ENCODE measurements at places on chromosomes 4 and X.

DNA sequence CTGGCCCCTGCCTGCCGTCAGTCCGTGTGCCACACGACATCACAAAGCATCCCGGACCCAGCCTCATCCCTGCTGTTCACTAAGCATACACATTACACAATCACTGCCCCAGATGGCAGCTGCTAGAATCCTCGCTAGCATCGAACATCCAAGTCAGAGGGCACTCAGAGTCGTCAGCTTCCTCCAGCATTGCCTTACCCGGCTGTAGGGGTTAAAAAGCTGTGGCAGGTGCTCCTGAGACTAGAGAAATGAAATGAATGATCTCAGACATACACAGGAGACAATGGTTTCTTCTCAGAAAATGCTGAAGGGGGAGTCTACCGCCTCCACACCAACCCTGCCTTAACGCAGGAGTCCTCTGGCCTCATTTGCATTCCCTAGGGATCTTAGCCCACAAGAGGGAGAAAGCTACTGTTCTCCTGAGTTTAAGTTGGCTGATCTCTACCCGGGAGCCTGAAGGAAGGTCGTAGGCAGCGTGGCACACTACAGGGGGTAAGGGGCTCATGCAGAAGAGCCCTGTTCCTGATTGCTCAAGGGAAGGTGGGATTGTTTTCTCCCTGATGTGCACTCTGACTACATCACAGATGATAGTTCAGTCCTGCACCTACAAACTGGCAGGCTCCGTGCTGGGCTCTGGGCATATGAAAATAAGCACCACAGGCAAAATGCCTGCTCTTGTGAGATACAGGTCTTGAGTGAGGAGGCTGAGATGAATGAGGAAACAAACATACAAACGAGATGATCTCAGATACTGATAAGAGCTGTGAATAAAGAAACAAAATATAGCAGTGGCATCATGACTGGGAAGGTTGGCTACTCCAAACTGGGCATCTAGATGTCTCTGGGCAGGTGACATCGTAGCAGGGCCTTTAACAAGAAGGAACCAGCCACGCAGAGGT, 2.6 kb upstream of the KIAA0232 start:
- no peak for DNase-seq

- DNase-seq = no peak
Observed at GRCh38 chrX:68411729-68412128, 21.6 kb downstream of the OPHN1 start.

- DNase-seq = no peak
Observed at GRCh38 chrX:72180539-72180938, 1.0 kb upstream of the PIN4 start.

DNA sequence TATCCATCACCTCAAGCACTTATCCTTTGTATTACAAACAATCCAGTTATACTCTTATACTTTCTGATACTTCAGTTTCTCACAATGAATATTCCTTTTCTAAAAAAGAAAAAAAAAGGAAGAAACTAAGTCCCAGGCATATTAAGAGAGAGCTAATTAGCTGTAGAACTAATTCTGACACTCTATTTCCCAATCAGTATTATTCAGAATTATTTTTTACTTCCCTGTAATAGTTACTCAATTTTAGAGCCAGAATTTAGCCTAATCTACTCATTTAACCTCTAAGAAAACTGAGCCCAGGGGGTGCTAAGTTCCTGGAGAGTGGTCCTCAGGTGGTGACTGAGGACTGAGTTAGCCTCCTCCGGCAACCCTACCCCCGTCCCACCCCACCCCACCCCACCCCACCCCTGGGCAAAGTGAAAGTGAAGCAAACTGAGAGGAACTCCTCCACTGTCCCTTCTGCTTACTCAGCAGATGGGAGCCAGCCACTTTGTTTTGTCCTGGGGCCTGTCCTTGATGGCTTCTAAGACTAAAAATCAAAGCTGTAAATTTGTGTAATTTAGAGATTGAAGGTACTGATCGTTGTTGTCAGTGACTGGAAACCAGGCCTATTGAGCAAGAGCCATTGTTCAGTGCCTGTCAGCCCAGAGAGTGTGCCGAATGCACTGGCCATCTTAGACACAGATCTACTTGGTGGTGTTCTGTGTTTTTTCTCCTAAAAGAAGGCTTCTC, 162.1 kb downstream of the CBR4 start:
- DNase-seq = no peak

DNA sequence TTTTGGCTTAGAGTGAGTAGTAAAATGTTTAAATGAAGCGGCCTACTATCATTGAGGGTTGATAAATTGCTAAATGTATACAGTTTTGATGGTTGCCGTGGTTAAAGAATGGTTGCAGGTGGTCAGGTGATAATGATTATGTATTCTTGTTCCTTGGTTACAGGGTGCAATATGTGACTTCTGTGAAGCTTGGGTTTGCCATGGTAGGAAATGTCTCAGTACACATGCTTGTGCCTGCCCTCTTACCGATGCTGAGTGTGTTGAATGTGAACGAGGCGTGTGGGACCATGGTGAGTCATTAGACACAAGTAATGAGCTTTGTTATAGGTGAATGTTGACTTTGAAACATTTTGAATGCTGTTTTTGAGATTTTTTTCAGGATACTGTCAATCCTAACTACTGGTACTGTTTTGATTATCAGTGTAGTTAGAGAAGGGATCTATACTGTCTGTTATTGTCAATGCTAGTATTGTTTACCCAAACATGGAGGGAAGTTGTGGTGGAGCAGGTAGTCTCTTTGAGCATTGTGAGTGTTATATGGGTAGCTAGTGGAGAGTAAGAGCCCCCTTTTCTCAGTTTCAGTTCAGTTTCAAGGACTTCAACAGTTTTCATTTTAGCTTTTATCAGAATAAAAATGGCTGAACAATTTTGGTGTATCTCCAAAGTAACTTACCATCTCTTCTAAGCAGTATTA, 8.9 kb downstream of the ZNF330 start:
- no peak for DNase-seq

- DNase-seq = no peak
Observed at GRCh38 chr4:71550220-71551165, 211.7 kb downstream of the SLC4A4 start.

DNA sequence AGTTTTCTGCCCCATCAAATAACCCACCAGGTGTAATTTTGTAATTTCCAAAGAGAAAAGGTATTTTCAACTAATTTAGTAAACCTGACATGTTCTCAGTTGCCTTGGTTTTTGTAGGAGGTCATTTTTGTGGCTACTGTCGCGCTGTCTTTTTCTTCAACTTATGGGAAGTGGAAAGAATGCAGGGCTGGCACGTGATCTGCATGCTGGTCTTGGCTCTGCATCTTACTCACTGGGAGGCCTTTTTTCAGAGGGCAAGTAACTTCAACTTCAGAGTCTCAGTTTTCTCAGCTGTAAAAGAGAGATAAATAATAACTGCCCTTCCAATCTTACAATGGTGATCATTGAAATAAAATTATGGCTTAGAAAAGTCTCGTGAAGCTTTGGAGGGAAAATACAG, 109.9 kb upstream of the SMIM10 start:
- no peak for DNase-seq

GRCh38 chr4:147019091-147019490, 73.4 kb upstream of the TTC29 start:
- peak; percentile 55 for DNase-seq

DNA sequence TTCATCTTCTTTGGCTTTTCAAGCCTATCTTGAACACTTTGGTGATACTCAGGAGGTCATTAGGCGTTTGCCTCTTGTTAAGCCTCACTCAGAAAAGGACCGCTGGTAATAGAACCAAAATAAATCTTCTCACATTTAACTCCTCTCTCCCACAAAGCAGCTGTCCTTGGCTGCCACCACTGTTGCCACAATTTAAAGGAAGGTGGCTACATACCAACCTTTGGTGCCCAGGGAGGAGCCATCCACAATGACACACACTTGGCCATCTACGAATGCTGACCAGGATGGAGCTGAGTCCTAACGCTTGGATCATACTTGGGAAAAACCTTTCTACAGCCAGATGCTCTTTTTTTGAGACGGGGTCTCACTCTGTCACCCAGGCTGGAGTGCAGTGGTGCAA, 210.2 kb downstream of the HS6ST2 start:
- DNase-seq = no peak

DNA sequence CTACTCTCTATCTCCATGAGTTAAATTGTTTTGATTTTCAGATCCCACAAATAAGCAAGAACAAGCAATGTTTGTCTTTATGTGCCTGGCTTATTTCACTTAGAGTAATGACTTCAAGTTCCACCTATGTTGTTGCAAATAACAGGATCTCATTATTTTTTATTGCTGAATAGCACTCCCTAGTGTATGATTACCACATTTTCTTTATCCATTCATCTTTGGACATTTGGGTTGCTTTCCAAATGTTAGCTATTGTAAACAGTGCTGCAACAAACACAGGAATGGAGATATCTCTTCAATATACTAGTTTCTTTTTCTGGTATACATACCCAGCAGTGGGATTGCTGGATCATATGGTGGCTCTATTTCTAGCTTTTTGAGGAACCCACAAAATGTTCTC, 136.0 kb downstream of the SLITRK2 start:
- DNase-seq = no peak

GRCh38 chrX:28189011-28189410, 207.8 kb upstream of the DCAF8L1 start:
- DNase-seq = no peak

DNA sequence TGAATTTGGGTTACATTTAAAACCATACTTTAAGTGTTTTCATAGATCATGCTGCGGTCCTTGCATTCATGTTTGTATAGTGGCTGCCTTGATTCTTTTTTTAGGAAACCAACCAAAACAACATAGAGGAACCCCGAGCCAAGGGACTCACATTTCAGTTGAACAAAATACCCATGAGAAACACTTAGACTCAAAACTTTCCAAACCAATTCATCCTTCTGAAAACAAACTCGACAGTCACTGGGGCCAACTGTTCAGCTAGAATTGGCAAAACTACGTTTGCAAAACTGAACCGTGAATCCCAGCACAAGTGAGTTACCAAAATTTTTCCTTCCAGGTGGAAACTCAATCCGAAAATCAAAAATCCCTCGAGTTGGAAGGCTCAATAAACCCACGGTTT, 1.4 kb downstream of the ADGRA3 start:
- peak; percentile 36 for DNase-seq

GRCh38 chr4:182649698-182650477, 267.3 kb downstream of the DCTD start:
- no peak for DNase-seq

DNA sequence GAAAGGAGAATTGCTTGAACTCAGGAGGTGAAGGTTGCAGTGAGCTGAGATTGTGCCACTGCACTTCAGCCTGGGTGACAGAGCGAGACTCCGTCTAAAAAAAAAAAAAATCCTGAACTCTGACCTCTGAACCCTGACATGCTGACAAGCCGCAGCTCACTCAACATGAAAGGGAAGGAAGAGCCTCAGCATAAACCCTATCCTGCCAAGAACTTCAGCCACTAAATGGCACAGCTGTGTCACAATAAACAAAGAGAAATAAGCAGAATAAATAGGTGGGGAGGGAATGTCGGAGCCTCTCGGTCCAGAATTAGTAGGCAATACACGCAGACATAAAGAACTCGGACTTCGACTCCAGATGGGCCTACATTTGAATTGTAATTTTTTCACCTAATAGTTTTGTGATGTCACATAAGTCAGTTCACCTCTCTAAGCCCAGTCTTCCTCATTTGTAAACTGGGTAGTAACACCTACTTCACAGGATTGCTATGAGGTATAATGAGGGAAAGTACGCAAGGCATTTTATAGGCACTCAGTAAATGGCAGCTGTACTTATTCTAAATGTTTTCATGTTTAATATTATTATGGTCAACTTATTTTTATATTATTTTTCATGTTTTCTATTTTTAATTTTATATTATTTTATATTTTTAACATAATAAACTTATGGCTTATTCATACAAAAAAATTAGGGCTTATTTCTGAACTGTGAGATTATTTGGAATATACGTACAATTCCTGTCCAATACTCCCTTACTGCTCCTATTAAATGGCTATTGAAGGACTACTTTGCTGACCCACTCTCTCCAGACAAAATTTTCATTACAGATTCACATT, 243.4 kb downstream of the SCFD2 start:
- no peak for DNase-seq

DNA sequence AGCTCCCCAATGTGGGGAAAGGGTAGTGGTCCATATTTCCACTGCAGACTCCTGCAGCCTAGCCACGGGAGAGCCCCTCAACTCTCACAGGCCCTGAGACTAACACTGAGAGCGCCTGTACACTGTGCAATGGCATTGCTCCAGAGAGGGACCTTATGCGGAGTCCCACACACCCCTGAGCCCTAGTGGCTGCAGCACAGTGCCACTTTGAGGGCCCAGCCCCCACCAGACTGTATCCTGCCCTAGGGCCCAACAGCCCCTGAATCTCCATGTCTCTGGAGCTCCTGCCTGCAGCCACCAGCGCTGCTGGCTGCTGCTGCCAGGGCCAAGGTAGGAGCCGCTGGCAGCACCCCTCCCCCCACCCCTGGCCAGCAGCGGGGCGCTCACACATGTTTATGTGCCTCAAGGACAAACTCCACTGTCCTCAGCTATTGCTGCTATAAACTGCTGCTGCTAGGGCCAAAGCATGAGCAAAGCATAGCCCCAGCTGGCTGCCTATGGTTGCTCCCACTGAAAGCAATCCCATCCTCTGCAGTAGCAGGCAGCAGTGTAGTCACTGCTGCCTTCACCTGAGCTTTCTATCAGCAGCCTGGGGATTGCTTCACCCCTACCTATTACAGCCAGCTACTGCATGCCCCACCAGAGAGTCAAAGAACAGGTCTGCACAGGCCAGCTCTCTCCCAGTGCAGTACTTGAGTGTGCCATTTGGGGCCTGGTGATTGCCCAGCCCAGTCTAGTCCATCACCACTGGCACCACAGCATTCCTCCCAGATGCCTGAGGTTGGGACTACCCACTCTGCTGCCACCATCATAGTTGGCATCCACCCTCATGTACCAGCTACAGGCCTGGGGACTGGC, 24.3 kb downstream of the TMEM154 start:
- DNase-seq = no peak

- DNase-seq = no peak
Observed at GRCh38 chr4:67125636-67126514, 419.4 kb downstream of the CENPC start.

GRCh38 chrX:50779694-50780093, 34.3 kb downstream of the SHROOM4 start:
- DNase-seq = no peak

- no peak for DNase-seq
Observed at GRCh38 chr4:40473578-40474388, 138.7 kb downstream of the CHRNA9 start.

- no peak for DNase-seq
Observed at GRCh38 chrX:13837290-13837745, 20.4 kb upstream of the GPM6B start.

DNA sequence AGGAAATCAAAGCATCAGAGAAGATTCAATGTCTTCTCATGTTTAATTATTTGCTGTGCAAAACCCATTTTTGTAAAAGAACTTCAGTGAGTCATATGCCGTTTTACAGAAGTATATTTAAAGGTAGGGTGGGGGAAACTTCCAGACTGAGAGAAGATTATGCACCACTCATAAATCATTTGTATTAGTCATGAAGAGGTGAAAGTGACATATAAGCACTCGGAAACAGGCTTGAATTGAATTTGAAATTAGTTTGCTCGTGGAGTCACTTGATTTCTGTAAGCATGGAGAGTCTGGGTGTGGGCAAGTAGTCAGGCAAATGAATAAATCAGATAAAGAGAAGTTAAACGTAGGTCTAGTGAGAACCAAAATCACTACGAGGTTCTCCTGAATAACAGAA, 335.1 kb downstream of the ANK2 start:
- no peak for DNase-seq
